ENCODE measurements at places on chromosomes 2 and 18. TPM values are rescaled to one million over a fixed set of nuclear protein-coding genes. Genes with fewer than 3 reads are reported as not detected.

Gene CNDP1
- polyA plus RNA-seq: 0.40 TPM

Gene CTLA4
- polyA plus RNA-seq: 1.2 TPM

Gene CNGA3
- polyA plus RNA-seq: 1.5 TPM

Gene ANKRD29
- polyA plus RNA-seq: 9.1 TPM

Gene BMP10
- polyA plus RNA-seq: 0.26 TPM

Gene ALLC
- 35.1 TPM for polyA plus RNA-seq

Gene LINC00305
- polyA plus RNA-seq: 13.2 TPM

Gene RBM45
- 11.2 TPM for polyA plus RNA-seq

Gene ODC1
- 309 TPM for polyA plus RNA-seq

Gene DRC1
- 67.3 TPM for polyA plus RNA-seq

Gene CSRNP3
- polyA plus RNA-seq: 3.0 TPM

Gene MEMO1
- polyA plus RNA-seq: 167 TPM

Gene TUBB8B
- polyA plus RNA-seq: 5.7 TPM

Gene CYP27C1
- polyA plus RNA-seq: 0.47 TPM

Gene OTOS
- polyA plus RNA-seq: 1.2 TPM

Gene SLC5A7
- 0.21 TPM for polyA plus RNA-seq

Gene DHX57
- 63.7 TPM for polyA plus RNA-seq

Gene ICOS
- polyA plus RNA-seq: 0.91 TPM

Gene RAPH1
- 22.1 TPM for polyA plus RNA-seq
